ENCODE measurements at places on chromosomes 16 and 17.

- no peak for DNase-seq
Observed at GRCh38 chr16:31050280-31051030, 17.1 kb downstream of the STX4 start.

DNA sequence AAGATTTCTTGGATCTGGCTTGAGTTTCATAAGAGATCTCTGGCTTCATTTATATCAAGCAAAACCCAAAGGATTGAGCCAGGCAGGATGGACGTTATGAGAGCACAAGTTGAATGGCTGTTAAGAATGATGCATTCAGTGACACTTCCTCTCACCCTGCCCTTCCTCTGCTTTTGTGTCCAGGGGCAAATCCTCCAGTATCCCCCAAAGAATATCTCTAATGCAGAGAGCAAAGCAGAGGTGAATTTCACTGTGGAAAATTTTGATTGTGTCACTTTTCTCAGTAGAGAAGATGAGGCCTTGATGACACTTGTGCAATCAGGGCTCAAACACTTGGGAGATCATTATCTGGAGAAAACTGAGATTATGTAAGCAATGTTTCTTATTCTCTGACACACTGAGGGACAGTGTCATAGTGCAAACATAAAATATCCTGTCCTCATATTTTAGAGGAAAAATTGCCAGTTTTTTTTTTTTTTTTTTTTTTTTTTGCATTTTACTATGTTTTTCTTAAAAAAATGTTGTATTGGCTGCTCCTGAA is 25.3 kb downstream of the MARCHF10 start:
- no peak for DNase-seq

- no peak for DNase-seq
Observed at GRCh38 chr17:42337442-42337841, 49.1 kb downstream of the STAT5A start.

- peak; percentile 65 for DNase-seq
Observed at GRCh38 chr17:3667366-3668278, 756 bp downstream of the TAX1BP3 start.

DNA sequence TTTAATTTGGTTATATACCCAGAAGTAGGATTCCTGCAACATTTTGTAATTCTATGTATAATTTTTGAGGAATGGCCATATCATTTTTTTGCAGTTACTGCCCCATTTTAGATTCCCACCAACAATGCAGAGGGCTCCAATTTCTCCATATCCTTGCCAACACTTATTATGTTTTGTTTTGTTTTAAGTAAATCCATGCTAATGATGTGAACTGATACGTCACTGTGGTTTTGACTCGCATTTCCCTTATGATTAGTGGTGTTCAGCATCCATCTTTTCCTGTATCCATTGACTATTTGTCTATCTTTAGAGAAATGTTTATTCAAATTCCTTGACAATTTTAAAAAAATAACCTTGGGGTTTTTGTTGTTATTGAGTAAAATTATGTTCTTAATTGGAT is 826.4 kb downstream of the CDH11 start:
- DNase-seq, result no peak

- peak; percentile 26 for DNase-seq
Observed at GRCh38 chr16:4682616-4683254, 10.6 kb upstream of the NUDT16L1 start.

- no peak for DNase-seq
Observed at GRCh38 chr16:80846680-80847079, 42.3 kb upstream of the CDYL2 start.

DNA sequence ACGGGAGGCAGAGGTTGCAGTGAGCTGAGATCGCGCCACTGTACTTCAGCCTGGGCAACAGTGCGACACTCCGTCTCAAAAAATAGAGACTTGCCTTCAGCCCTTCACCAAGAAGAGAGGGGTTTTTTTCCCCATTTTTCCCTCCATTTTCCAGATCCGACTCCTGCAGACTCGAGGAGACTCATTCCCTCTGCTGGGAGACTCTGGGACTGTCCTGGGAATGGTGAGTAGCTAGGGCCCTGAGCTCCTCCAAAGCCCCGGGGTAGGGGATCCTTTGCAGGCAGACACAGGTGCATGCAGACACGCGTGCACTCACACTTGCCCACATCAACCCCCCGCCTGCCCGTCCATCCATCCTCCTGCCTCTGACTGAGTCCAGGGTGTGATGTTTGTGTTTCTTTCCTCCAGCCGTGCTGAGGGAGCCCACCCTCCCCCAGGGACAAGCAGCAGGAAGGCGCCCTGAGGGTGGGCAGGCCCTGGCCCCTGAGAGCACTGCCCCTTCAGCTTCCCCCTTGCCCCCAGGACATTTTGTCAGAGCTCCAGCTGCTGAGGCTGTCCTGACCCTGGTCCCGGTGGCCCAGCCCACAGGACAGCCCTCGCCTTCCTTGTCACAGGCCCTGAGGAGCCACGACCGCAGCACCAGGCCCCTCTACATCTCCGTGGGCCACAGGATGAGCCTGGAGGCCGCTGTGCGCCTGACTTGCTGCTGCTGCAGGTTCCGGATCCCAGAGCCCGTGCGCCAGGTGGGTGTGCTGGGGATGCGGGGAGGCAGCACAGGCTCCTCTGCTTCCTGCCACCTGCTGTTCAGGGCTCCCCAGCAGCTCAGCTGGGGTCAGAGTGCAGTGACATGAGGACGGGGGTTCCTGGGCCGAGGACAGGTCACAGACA is 10.2 kb downstream of the ENDOV start:
- no peak for DNase-seq

DNA sequence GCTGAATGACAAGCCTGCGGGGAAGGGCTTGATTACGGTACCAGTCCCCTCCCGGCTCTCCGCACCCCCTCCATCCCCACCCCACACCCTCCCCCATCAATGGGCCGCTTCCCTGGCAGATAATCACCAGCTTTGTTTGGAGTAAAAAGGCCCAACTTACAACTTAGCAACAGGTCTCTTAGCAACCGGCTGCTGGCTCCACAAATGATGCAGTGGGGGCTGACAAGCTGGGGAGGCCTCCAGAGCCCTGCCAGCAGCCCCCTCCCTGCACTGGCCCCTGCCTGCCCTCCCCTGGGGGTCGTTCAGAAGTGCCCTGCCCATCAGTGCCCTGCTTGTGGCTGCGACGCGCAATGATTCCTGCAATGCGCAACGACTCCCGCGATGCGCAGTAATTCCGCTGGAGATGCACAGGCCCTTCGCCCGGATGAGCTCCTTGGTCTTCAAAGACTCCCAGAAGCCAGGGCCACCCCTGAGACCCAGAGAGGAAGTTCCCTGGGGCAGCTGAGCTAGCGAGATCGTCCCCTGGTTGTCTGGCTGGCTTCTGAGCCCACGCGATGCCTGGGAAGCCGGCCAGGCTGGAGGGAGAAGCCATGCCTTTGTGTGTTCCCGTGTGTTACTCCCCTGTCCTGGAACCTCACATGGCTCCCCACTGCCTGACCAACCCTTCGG is 23.3 kb downstream of the CPNE2 start:
- DNase-seq, result peak; percentile 86

DNA sequence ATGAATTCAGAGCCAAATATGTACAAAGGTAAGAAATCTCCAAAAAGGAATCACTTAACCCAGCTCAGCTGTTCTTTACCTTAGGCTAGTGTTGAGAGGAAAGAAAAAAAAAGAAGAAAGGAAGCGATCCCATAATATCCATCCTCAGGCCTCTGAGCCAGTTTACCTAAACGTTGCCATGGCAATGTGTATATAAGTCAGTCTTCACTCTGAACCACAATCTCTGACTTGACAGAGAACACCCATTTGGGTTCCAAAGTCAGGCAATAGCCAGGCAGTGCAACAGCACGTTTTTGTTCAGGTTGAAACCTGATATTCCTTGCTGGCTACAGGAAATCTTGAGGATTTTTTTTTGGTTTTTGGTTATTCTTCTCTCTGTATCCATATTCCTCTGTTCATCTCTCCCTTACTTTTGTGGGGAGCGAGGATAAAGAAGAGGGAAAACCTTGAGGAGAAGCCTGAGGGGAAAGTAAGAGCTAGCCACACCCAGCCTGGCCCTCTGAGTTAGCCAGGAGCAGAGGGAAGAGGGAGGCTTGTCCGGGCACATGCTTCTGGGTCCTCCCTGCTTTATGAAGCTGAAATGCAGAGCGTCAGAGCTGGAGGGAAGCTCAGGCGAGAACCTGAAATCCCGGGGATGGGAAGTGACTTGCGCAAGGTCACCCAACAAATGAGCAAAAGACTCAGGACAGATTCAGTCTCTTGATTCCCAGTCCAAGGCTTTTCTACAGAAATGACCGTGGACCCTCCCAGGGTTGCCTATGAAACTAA is 152.7 kb downstream of the SOX9 start:
- DNase-seq, result no peak

- no peak for DNase-seq
Observed at GRCh38 chr16:87222335-87222734, 94.9 kb downstream of the C16orf95 start.

- peak; percentile 85 for DNase-seq
Observed at GRCh38 chr16:68528686-68529379, 10.3 kb upstream of the ZFP90 start.

DNA sequence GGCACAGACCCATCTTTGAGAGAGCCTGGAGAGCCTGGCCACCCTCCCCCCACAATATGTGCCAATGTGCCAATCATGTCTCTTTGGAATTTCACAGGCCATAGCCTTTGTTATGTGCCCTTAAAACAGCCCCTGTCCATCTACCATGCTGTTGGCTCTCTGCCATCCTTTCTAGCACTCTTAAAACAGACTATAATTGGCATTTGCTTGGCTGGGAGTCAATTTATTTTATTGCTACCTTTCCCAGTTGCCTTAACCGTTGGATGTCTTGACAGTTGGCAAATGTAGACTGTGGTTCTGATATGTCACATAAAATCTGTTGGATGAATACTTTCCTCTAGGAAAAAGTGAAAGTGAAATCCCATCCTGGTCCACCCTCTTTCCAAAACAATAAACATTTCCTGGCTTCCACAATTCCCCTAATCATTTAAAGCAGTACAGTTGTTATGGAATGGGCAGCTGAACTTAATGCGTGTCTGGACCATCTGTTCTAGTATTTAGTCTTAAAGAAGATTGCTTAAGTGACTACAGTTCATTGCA is 394.0 kb downstream of the KCNJ2 start:
- DNase-seq, result no peak

DNA sequence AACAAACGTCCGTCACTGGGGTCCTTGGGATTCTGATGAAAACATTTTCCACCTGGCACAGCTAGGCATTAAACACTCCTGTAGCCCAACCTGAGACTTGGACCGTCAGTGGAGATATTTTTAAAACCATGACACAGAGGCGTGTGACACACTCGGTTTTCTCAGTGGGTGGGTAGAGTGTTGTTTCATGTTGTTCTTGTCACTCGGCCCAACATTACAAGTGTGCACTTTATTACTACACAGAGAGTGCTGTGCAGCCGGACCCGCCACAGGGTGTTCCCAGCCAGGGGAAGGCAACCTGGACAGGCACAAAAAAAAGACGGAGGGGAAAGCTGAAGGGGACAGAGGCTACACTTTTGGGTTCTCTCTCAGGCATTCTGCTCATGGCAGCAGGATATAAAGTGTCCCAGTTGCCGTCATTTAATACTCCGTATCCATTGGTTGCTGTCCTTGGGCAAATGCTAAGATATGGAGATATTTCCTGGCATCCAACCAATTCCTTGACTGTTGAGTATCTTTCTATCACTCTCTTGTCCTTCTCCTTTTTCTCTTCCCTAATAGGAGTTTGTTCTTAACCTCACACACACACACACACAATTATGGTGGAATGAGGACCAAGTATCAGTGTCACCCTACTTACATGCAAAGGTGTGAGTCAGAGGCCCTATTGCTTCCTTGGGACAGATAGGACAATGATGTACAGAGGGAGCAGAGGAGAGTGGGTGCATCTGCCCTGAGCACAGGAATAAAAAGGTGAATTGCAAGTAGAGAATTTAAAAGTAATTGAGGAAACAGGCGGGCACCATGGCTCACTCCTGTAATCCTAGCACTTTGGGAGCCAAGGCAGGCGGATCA is 154.1 kb upstream of the SOX9 start:
- no peak for DNase-seq

- DNase-seq, result no peak
Observed at GRCh38 chr16:3460121-3460520, 16.6 kb downstream of the NAA60 start.

GRCh38 chr17:62657690-62658089 is 30.2 kb downstream of the MRC2 start:
- DNase-seq, result no peak

- no peak for DNase-seq
Observed at GRCh38 chr16:49527611-49528010, 154.0 kb downstream of the C16orf78 start.

GRCh38 chr17:80738987-80739730 is 194.5 kb downstream of the RPTOR start:
- DNase-seq, result no peak

- DNase-seq, result no peak
Observed at GRCh38 chr17:69711541-69711940, 297.0 kb downstream of the MAP2K6 start.

GRCh38 chr17:68321556-68321954 is 30.3 kb downstream of the ARSG start:
- no peak for DNase-seq

GRCh38 chr17:10787306-10788045 is 16.4 kb downstream of the TMEM238L start:
- DNase-seq, result no peak

GRCh38 chr17:28552176-28552999 is at the start of gene UNC119:
Gene UNC119, minus strand, starts transcription at chr17:28552624. Its CDS starts 67 bp downstream, at chr17:28552557.
- peak; percentile 57 for DNase-seq

DNA sequence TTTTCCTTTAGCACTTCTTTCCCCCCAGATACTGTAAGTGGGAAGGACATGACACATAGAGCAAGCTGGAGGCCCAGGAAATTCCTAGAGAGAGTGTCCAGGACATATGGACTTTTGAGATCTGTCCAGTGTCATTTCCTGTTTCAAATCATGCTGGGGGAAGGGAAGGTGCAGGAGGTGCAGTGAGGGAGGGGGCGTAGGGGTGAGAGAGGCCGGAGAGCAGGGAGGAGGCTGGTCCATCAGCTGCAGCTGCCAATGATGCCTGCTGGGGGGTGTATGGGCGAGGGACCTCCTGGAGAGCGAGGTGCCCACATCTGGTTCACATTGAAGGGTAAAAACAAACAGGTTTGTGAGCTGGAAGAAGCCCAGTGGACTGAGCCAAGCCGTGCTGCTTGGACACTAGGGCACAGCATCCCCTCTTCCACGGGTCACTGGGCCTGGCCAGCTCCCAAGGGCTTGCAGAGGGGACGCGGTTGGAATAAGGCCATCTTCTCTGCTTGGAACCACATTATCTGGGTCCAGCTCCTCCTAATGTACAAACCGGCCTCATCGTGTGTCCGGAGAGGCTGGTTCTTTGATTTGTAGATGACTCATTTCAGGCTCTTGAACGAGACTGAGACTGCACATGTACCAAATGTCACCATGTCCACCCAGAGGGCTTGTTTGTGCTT is 70.4 kb upstream of the SMURF2 start:
- no peak for DNase-seq

GRCh38 chr17:7889166-7889955 is 772 bp downstream of the CHD3 start:
- peak; percentile 98 for DNase-seq

- DNase-seq, result no peak
Observed at GRCh38 chr16:87329436-87330256, 12.5 kb upstream of the C16orf95 start.

DNA sequence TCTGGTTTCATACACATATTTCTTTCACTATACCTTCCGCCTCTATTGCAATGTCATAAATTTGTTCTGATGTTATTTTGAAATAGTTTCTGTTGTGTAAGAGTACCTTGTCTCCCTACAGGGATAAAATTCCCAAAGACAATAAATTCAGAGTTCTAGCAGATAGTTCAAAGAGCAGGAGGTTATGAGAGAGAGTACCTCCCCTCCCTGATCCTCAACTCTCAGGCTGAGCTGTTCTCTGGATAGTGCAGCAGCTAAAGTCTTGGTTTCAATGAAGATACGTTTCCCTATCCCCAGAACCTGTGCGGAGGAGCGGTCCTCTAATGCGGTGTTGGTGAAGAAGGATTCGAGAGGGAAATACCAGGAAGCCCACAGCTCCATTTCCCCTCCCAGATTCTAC is 190.2 kb upstream of the CPHXL start:
- no peak for DNase-seq
